ENCODE measurements at places on chromosomes 2 and 18. TPM values are rescaled to one million over a fixed set of nuclear protein-coding genes. Genes with fewer than 3 reads are reported as not detected.

Gene MYO5B
- not detected for polyA plus RNA-seq

Gene PLGLB2
- 0.52 TPM for polyA plus RNA-seq

Gene RIT2
- polyA plus RNA-seq = not detected

Gene SERPINB3
- polyA plus RNA-seq = not detected

Gene REG3A
- polyA plus RNA-seq = not detected

Gene RPRM
- 0.97 TPM for polyA plus RNA-seq

Gene CAVIN2
- polyA plus RNA-seq = 0.06 TPM

Gene NEMP2
- polyA plus RNA-seq = 11.9 TPM

Gene ARHGAP28
- not detected for polyA plus RNA-seq

Gene FOXD4L1
- polyA plus RNA-seq = not detected

Gene HOXD12
- polyA plus RNA-seq = not detected

Gene FBXO41
- 1.6 TPM for polyA plus RNA-seq

Gene OSR1
- polyA plus RNA-seq = not detected

Gene LIMS2
- 6.0 TPM for polyA plus RNA-seq

Gene GKN1
- not detected for polyA plus RNA-seq

Gene TTC31
- 19.2 TPM for polyA plus RNA-seq

Gene YIPF4
- polyA plus RNA-seq = 13.9 TPM

Gene GAREM1
- polyA plus RNA-seq = not detected

Gene C2orf92
- not detected for polyA plus RNA-seq

Gene PCARE
- polyA plus RNA-seq = not detected

Gene STAMBP
- polyA plus RNA-seq = 49.5 TPM

Gene TXNL4A
- 224 TPM for polyA plus RNA-seq

Gene PFN4
- not detected for polyA plus RNA-seq

Gene GALNT3
- 0.77 TPM for polyA plus RNA-seq

Measured in CD4-positive, alpha-beta memory T cell (primary cell).